ENCODE measurements at places on chromosomes 3 and 15.
A peak's percentile ranks its signal among the peaks of the same experiment; 100 is the strongest.

GRCh38 chr3:151259664-151260063 is 18.7 kb downstream of the P2RY14 start:
- DNase-seq = no peak

DNA sequence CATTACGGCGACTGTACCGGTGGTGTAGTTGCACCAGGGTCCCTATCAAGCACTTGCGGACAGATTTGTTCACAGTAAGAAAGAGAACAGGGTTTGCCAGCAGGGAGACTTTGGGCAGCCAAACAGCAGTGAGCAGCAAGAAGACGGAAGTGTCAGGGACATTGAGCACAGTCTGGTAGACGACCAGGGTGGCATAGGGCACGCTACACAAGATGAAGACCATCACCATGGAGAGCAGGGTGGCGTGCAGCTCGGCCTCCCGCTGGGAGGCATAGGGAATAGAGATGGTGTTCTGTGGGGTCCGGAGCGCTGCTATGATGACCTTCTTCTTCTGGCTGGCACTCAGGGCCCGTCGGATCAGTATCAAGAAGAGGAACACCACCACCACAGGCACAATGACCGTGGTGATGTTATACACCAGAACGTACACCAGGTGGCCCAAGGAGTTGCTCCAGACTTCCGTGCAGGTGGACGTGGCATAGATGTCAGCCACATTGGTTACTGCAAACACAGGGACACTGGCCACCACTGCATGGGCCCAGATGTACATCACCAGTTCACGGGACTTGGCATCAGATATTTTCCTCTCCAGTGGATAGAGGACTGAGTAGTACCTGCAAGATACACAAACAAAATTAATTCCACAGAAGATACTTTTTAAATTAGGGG is 19.1 kb upstream of the FSIP1 start:
- peak; percentile 45 for DNase-seq

DNA sequence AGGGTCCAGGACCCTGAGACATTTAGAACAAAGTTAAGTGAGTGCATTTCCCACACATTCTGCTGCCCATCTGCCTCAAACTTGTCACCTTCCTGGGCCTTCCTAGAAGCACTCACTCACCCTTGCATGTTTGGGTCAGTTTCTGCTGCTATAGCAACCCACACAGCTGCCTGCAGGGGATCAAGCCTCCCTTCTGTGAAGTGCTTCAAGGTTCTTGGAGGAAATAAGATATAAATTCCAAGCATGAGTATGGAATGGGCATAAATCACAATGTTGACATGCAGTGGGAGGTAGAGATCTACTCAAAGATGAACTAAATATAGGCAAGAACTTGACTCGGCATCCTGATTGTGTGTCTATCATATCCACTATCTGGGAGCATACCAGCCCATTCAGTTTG is 140.4 kb downstream of the SLC9A9 start:
- DNase-seq = no peak

DNA sequence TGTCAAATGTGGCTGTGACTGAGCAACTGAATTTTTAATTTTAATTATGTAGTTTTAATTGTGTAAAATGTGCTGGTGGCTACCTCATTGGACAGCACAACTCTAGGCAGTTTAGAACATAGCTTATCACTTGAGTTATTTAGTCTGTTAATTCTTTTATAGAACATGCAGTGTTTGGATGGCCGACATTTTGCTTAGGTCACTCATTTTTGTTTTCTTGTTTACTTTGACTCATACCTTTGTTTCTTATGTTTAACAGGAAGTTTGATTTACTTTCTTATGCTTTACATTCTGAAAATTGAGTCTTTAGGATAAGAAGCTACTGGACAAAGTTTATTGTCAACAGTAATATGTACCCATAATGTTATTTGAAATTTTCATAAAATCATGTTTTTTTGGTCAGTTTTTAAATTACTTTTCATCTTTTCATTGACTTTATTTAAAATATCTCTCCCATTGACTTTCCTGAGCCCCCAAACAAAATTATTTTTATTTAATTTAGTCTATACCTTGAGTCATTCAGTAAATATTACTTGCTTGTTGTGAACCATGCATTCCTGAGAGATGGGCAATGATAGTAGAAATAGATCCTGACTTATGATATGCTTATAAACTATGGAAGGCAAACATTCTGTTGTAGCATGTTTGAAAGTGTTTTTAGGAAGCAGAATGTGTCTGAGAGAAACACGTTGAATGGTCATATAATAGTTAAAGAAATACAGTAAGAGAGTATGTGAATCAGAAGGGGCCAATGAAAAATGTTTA is 60.6 kb downstream of the TCF12 start:
- no peak for DNase-seq

DNA sequence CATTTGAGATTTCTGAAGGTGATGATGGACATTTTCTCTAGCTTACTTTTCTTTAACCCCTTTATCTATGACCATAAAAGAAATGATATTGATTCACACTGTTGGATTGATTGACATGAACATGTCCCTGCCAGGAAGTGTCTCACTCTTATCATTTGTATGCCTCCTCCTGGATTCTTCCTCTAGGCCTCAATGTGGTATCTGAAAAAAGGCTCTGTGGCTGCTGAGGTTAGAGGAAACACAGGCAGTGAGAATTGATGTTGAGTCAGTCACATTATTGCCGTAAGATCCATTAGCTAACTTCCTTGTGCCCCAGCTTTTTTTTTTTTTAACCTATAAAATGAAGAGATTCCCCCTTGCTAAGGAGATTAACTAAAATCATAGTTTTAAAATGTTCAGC is 8.0 kb upstream of the THRB start:
- no peak for DNase-seq

GRCh38 chr15:90890839-90891238 is 6.5 kb downstream of the FES start:
- DNase-seq = no peak

All from neural progenitor cell (in vitro differentiated cells).